ENCODE measurements at places on chromosomes 7 and 10.

- DNase-seq = no peak
These were observed 10.8 kb upstream of the PVRIG start for GRCh38 chr7:100208911-100209408.

GRCh38 chr7:141415999-141416398 lies 135.2 kb upstream of the AGK start:
- DNase-seq = no peak

- DNase-seq = peak; percentile 38
These were observed 3.5 kb downstream of the COBL start for GRCh38 chr7:51312951-51313737.

- no peak for DNase-seq
These were observed 2.1 kb upstream of the COX19 start for GRCh38 chr7:977326-978048.
